SK-N-SH (cell line): ENCODE measurements at places on chromosomes 16 and 17.

DNA sequence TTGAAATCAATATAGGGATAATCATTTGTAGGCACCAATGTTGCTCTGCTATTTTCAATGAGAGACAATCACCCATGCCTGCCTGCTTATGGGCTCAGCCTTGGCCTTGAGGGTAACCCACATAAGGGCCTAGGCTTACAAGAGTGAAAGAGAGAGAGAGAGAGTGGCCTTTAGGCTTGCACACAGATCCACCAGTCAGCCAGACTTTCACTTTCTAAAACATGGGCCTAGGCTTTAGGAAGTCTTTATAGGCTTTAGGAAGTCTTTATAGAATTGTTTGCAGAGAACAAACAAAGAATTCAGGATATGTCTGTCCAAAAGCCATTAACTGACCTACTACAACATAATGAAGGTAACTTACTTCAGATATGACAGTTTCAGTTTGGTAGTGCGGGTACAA, 3.4 kb downstream of the ABCA9 start:
- no peak for DNase-seq

- DNase-seq, result peak; percentile 88
Measured at GRCh38 chr16:66947302-66948065, 12.2 kb downstream of the CES2 start.

- DNase-seq, result peak; percentile 68
Measured at GRCh38 chr17:57086069-57086930, 1.3 kb downstream of the AKAP1 start.

GRCh38 chr16:64617836-64618476, 503.9 kb downstream of the CDH11 start:
- DNase-seq, result no peak

- DNase-seq, result no peak
Measured at GRCh38 chr16:55265926-55266325, 58.1 kb upstream of the IRX6 start.

DNA sequence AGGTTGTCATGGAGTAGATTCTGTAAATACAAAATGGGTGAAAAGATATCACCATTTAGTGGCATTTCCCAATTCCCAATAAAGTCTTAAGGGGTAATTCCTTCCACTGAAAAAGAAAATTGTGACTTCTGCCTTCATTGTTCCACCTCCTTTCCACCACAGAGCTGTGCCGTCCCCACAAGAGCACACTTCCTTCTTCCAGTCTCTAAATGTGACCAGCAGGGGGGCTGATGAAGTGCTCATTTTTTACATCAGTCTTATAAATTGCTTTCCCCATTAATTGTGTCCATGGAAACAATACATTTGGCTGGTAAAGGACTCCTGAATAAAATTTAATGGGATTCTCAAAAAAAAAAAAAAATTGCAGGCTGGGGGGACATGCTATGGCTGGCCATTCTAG, 260.8 kb upstream of the PSMD7 start:
- DNase-seq, result peak; percentile 62

- no peak for DNase-seq
Measured at GRCh38 chr17:42475835-42476234, 17.2 kb downstream of the ATP6V0A1 start.

- peak; percentile 97 for DNase-seq
Measured at GRCh38 chr17:386141-386876, 33.7 kb upstream of the RPH3AL start.

DNA sequence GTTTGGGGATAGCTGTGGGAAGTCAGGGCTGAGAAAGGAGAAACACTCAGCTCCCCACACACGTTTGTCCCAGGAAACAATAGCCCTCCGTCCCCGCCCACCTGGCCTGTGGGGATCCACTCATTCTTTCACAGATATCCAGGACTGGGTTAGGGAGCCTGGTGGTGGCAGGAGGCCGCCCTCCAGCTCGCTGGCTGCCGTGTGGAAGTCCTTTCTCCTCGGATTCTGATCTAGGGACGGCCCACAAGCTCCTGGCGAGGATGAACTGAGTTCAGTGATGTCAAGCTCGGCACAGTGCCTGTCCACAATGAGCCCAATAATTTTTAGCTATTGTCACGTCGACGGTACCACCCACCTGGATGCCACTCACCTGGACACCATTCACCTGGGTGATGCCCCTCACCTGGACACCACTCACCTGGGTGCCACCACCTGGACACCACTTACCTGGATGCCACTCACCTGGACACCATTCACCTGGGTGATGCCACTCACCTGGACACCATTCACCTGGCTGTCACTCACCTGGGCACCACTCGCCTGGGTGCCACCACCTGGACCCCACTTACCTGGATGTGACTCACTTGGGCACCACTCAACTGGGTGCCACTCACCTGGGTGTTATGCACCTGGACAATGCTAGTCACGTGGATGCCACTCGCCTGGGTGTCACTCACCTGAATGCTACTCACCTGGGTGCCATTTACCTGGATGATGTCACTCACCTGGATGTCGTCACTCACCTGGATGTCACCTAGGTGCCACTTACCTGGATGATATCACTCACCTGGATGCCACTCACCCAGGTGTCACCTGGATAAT, 172.5 kb upstream of the FOXF1 start:
- DNase-seq, result no peak

- no peak for DNase-seq
Measured at GRCh38 chr16:79055251-79055970, 545.1 kb downstream of the MAF start.

- DNase-seq, result no peak
Measured at GRCh38 chr17:74380959-74381808, 13.9 kb downstream of the GPR142 start.

DNA sequence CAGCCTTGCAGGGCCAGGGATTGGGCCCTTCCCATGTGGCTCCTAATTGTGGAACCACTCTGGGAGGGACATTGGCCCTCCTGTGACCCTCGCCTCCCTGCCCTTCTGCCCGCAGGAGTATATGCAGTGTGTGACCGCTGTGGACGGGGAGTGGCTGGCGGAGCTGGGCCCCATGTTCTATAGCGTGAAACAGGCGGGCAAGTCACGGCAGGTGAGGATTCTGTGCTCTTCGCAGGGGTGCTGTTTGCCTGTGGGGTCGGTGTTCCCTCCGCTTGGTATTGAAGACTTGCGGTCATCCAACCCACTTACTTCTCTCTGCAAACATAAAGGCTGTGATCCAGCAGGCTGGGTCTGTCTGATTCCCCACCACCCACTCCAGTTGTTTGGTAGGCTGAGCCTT, 15.7 kb downstream of the DHX38 start:
- DNase-seq, result no peak

DNA sequence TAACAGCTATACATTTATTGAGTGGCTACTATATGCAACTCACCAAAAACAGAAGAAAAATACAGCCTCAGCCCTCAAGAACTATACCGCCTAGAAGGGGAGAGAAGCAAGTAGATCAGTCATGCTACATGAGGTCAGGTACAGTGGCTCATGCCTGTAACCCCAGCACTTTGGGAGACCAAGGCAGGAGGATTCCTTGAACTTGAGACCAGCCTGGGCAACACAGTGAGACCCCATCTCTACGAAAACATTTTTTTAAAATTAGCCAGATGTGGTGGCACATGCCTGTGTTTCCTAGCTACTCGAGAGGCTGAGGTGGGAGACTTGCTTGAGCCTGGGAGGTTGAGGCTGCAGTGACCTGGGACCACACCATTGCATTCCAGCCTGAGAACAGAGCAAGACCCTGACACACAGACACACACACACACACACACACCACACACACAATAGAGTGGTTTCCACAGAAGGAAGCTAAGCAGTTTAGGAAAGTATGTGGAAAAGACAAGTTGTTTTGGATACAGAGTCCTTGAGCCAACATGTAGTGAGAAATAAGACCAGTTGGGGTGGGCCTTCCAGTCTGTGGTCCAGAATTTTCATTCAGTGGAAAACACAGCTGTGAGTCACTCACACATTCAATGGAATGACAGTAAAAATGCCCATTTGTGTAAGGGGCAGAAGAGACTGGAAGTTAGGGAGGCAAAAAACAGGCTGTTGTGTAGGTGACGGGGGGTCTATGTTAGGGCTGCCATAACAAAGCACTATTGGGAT, 10.7 kb upstream of the SNTB2 start:
- DNase-seq, result no peak

GRCh38 chr16:25625620-25626019, 66.1 kb upstream of the HS3ST4 start:
- no peak for DNase-seq

DNA sequence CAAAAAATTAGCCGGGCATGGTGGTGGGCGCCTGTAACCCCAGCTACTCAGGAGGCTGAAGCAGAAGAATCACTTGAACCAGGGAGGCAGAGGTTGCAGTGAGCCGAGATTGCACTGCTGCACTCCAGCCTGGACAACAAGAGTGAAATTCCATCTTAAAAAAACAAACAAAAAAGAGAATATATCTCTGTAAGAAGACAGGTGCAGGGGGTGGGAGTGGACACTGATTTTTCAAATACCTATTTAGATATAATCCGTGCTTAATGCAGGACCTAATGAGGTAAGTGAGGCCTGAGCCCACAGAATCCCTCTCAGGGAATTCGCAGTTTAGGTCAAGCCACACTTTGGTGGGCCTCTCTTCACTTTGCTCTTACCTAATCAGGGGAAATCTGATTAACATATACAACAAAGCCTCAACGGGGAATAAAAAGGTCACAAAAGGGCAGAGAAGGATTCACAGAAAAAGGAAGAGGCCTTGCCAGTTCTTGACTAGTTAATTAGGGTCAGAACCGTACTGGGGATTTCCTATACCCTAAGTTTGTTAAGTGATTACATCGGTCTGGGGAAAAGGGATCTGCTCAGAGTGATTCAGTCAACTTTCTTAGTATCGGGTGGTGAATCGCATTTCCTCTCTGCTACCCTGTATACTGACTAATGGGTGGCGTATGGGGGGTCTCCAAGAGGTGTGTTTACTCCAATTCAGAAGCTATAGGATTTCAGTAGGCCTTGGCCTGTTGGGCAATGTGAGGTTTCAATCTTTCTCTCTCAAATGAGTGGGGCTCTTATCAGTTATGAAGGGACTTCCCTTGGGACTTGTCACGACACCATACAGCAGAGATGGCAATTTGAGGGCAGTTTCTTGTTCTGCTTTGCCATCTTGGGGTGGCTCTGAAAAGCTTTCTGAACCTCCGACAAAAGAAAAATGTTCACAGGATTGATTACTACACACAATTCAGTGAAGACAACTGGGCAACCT, 1.9 kb upstream of the NFAT5 start:
- no peak for DNase-seq

DNA sequence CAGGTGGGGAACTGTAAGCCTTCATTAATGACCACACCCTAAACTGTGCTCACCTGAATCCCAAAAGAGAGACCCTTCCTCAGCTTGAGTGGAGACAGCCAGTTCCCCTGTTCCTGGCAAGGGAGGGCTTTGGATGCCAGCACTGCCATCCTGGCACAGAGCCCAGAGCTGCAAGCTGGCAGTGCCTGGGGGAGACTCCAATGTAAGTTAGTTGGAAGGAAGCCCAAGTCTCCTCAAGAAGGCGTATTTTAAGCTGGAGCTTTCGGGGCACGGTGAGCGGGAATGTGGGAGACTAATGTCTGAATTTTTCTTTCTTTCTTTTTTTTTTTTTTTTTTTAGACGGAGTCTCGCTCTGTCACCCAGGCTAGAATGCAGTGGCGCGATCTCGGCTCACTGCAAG, 4.7 kb downstream of the CDC42EP4 start:
- no peak for DNase-seq

DNA sequence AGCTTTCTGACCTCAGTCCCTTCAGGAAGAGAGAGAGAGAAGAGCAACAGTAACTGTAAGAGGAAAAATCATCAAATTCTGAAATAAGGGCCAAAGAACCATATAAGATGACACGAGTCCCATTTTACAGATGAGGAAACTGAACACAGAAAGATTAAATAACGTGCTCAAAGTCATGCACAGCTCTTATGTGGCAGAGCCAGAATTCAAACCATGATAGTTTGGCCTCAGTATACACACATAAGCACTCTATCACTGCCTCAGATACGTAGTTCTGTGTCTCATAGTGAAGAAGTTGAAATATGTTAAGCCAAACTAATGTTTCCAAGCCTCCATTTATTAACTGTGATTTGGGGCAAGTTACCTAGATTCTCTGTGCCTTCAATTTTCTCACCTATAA, 1.9 kb upstream of the ZNF19 start:
- DNase-seq, result no peak

DNA sequence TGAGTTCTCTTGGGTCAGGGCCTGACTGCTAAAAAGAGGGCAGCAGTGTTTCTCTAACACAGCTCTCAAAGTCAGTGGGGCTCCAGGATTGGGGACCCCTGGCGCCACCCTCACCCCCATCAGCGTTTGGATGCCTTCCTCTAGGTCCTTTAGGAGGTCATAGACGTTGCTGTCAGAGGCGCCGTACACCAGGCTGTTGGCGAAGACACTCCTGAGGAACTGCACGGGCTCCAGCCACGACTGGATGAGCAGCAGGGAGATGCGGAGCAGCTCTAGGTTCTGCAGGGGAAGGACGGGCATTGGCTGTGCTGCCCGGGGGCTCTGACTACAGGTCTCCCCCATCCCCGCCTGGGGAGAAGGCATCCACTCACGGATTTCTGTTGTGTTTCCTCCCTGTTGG, 993 bp downstream of the GH1 start:
- DNase-seq, result no peak

DNA sequence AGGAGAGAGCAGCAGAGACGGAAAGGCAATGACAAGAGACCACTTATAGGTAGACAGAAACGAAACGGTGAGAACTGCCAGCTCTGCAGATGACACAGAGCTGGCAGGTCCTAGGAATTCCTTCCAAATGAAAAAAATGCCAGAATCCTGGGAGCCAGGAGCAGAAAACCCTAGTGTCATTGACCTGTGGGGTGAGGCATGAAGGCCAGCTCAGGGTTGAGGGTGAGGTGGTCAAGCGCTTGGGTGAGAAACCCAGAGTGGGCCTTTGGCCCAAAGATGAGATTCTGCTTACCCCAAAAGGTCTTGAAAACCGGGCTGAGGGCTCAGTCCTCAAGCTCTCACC, 9.2 kb downstream of the HIC1 start:
- no peak for DNase-seq

DNA sequence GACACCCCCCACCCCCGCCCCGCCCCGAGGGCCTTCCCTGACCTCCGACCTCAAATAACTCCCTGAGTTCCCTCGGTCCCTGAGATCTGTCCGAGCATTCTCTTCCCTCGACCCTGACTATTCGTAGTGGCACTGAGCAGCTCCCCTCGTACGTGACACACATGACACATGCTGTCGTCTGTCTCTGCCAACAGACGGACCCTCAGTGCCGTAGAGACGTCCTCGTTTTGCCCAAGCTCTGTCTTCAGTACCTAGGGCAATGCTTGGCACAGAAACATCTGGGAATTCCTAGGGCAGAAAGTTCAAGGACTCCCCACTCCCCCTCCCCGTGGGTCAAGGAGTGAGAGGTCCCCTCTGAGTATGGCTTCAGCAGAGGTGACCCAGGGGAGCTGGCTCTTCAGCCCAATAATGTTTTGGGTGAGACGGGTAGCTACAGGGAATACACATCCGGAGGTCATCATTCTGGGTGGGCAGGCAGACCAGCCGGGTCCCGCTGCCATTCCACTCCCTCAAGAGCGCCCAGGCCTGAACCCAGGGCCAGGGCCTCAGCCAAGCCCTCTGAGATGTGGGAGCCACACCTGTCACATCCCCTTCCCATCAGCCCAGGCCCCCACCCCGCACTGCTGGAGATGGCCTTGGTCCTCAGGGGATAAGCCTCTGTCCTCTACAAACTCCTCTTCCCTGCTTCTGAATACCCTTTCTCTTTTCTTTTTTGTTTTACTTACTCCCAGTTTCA, 671 bp upstream of the FADS6 start:
- DNase-seq, result no peak
